Globus pallidus (tissue), 1 donor: ENCODE measurements at places on chromosomes 11 and 22.

DNA sequence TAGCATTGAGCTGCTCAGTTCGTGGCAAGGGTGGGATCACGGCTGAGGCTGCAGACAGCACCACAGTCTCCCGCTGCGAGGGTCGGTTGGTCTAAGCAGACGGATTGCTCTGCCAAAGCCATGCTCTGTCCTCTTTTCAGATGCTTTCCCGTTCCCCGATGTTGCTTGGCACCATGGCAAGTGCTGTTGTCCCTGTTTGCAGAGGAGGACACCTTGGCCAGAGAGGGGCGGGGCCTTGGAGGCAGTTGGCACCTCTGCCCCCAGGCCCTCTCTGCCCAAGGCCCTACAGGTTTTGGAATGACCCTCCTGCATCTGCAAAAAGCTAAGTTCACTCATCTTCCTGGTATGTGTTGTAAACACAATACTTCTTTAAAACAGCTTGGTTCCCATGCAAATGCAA is 11.6 kb downstream of the CCDC157 start:
- DNase-seq = no peak

DNA sequence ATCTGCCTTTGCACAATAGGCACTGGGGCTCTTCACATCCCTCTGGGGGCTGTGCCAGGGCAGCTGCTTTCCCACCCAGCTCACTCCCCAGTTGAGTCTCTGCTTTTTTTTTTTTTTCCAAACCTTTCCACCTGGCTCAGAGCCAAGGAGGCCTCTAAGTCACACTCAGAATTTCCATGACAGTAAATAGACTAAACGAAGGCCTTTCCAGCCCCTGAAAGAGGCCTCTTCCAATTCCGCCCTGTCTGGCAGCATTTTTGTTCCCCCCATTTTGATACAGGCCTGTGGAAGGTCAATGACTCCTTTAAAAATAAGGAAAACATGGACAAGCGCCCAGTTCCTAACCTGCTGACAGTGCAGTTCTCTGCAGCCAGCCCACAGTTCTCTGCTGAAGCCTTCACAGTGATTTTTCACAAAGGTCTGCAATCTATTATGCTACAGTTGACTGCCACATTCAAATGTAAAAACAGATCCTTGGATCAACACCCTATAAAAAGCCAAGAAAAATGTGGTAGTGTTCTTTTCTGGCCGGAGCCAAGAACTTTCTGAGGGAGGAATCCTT is 107.5 kb upstream of the SESN3 start:
- peak; percentile 73 for DNase-seq

- DNase-seq = no peak
Observed at GRCh38 chr11:11782532-11783110, 59.2 kb upstream of the USP47 start.

- DNase-seq = no peak
Observed at GRCh38 chr11:77446911-77447629, 26.8 kb downstream of the PAK1 start.

DNA sequence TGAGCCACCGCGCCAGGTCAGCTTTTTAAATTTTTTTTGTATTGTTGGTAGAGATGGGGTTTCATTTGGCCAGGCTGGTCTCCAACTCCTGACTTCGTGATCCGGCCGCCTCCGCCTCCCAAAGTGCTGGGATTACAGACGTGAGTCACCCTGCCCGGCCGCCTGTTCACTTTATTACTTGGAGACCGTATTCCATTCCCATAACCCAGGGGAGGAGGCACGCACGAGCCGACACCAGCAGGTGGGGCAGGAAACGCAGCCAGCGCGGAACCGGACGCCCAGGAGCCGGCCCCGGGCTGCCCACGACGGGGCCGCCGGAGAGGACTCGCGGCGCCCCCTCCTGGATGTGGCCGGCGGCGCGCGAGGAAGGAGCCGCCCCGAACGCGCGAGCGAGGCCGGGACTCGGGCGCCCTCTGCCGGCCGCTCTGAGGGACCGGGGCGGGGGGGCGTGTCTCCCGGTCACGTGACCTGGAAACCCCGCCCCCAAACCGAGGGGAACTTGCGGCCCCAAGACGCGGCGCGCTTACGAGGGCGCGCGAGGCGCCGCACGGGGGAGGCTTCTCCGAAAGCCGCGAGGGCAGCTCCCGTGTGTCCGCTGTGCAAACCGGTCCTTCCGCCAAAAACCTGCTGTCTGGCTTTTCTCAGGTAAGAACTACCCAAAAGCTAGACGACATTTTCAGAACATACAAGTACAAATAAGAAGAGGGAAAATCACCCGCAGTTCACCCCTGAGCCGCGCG is 11.6 kb upstream of the RNH1 start:
- peak; percentile 79 for DNase-seq

DNA sequence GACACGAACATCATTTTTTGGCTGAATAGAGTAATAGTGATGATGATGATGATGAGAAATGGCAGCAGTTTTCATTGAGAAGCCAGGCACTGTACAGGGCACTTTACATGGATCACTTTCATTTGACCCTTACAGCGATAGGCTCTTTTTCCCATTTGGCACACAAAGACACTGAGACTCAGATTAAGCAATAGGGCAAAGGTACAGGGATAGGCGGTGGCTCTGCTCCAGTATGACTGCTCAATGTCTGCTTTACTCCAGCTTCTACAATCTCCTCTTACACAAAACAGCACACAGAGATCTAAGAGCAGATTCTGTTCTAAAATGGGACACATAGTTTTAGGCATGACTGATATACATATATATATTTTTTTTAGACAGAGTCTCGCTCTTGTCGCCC is 40.6 kb downstream of the MPPED2 start:
- no peak for DNase-seq

DNA sequence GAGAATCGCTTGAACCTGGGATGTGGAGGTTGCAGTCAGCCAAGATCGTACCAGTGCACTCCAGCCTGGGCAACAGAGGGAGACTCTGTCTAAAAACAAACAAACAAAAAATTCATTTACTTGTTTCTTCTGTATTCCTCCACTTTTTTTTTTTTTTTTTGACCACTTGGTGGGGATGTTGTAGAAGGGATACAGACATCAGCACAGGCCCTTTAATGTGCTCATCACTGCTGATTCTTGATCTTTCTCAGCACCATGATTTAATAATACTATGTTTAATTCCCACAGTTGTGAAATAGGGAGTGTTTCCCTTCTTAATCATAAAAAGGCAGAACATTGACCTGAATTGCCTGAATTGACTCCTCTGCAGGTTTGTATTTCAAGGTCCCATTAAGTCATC is 4.5 kb downstream of the TTC9C start:
- DNase-seq = peak; percentile 72

DNA sequence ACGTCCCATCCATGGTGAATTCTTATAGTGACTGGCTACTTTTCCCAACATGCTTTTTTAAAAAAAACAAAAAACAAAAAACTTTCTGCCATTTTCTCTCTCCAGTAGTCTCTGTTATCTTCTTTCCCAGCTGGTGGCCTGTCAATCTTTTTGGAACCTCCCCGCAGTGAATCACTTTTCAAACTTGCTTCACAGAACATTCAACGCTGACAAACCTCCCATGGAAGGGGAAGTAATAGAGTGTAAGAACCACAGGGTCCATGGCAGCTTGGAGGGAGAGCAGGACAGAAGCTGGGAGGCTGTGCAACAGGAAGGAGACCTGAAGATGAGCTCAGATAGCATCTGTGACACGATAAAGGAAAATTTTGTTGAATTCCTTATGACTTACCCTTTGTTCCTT is 9.8 kb upstream of the CECR2 start:
- no peak for DNase-seq

DNA sequence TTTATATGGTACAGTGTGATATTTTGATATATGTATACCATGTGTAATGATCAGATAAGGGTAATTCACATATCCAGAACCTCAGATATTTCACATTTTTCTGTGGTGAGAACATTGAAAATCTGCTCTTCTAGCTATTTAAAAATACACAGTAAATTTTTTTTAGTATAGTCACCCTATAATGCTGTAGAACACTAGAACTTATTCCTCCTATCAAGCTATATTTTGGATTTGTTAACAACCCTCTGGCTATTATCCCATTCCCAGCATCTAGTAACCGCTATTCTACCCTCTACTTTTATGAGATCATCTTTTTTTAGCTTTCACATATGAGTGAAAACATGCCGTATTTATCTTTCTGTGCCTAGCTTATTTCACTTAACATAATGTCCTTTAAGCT is 65.5 kb upstream of the SYT9 start:
- DNase-seq = no peak

- DNase-seq = no peak
Observed at GRCh38 chr22:39132281-39132680, 20.2 kb downstream of the CBX7 start.

DNA sequence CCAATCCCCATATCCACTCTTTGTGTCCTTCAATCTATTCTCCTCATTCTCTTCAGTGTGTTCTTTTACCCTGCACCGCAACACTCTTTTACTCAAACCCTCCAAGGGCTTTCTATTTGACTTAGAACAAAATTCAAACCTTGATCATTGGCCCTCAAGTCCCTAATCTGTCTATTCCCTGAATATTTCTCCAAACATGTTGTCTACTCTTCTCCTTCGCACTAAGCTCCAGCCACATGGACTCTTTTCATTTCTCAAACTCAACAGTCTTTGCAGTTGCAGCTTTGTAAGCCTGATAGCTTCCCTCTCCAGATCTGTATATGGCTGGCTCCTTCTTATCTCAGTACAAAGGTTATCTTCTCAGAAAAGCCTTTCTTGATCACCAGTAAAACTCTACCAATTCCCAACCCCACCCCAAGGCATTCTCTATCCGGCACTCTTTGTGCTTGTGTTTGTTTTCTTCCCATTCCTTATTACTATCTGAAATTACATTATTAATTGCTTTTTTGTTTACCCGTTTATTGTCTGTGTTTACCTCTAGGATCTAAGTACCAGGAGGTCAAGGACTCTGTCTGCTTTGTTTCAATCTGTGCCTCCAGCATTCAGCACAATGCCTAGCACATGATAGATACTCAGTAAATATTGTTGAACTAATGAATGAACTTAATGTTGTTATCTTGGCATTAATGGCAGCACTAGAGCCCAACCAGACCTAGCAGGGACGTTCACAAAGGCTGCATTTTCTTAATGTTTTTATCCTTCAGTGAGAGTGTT is 147.4 kb downstream of the BBOX1 start:
- DNase-seq = no peak

DNA sequence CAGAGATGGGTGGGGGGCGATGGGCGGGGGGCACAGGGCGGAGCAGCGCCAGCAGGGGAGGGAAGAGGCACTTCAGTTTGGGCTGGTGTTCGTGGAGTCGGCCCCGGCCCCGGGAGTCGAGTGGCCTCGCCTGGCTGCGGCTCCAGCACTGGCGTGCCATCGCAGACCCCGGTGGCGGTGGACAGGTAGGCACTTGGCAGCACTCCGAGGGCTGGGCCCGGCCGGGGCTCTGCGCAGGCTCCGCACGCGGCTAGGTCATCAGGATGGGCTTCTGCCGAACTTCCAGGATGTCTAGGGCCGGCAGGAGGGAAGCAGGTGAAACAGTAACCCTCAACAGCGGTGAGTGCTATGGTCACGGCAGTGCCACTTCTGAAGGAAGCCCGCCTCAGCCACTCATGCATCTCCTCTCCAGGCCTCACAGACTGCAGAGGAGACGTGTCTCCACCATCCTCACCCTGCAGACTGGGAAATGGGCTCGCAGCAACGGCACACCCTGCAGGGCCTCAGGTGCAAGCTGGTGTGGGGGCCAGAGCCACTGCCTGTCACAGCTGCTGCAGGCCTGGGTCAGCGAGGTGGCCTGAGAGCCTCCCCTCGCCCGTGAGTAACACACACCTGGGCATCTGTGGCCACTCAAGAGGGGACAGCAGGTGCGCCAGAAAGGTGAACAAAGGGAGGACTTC is 33.3 kb downstream of the NUP50 start:
- DNase-seq = no peak

GRCh38 chr11:66857927-66858185 is 992 bp downstream of the LRFN4 start:
- no peak for DNase-seq

- no peak for DNase-seq
Observed at GRCh38 chr11:39249566-39250365, 2209.7 kb downstream of the LRRC4C start.

- no peak for DNase-seq
Observed at GRCh38 chr22:46578251-46578823, 40.9 kb upstream of the CELSR1 start.

GRCh38 chr11:65432686-65433582 is 10.3 kb downstream of the NEAT1 start:
- DNase-seq = no peak

DNA sequence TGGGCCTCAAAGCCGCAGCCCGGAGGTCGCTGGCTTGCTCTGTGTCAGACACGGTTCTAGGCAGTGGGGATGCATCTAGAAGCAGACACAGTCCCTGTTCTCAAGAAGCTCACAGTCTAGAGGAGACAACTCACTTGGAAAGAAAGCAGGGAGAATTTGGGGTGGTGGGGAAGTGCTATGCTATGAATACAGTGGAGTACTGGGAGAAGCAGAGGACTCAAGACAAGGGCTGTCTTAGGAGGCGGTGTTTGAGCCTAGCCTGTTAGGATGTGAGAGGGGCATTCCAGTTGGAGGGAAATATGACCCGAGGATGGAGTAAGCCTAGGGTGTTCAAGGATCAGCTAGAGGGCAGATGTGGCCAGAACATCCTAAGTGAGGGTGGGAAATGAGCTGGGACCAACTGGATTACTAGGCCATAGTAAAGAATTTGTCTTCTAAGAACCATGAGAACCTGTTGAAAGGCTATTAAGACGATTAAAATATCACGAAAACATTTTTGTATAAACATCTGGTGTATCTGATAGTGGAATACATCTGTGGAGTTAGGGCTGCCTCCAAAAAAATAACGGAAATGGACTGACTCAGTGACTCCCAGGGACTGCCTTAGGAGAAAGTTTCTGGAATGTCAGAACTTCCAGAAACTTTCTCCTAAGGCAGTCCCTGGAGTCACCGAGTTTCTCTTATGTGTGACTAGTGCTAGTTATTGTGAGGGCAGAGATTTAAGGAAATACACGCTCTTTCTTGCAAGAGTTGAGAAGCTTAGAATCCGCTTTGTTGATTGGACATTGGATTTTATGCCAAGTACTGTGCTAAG is 1.1 kb upstream of the PITPNB start:
- DNase-seq = peak; percentile 25

DNA sequence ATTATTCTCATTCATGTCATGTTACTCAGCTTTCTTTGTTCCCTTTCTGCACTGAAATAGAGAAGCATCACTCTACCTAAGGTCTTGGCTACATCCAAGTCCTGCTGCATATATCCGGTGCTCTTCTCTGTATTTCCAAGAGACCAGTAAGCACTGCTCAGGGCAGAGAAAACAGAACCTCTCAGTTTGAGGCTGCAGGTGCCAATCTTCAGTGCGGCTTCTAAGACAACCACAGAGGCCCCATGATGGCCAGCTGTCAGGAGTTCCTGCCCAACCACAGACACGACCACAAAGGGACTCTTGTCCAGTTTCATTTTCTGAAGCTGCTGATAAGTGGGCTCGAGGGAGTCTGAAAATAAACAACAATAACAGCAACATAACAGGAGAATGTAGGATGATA is 378.4 kb upstream of the PITPNB start:
- DNase-seq = peak; percentile 85

GRCh38 chr11:77967121-77967520 is 27.3 kb downstream of the INTS4 start:
- DNase-seq = no peak
